ENCODE measurements at places on chromosomes 6 and 20. TPM values are rescaled to one million over a fixed set of nuclear protein-coding genes. Genes with fewer than 3 reads are reported as not detected.

- no peak for DNase-seq
Measured at GRCh38 chr6:156851454-156851921, 74.3 kb downstream of the ARID1B start.

GRCh38 chr20:24838546-24839535 lies 110.2 kb upstream of the CST7 start:
- DNase-seq: no peak

OR12D3 gene
- total RNA-seq: not detected

HNF4A gene
- not detected for total RNA-seq

- DNase-seq: no peak
Measured at GRCh38 chr6:95784019-95784418, 206.7 kb downstream of the MANEA start.

DNA sequence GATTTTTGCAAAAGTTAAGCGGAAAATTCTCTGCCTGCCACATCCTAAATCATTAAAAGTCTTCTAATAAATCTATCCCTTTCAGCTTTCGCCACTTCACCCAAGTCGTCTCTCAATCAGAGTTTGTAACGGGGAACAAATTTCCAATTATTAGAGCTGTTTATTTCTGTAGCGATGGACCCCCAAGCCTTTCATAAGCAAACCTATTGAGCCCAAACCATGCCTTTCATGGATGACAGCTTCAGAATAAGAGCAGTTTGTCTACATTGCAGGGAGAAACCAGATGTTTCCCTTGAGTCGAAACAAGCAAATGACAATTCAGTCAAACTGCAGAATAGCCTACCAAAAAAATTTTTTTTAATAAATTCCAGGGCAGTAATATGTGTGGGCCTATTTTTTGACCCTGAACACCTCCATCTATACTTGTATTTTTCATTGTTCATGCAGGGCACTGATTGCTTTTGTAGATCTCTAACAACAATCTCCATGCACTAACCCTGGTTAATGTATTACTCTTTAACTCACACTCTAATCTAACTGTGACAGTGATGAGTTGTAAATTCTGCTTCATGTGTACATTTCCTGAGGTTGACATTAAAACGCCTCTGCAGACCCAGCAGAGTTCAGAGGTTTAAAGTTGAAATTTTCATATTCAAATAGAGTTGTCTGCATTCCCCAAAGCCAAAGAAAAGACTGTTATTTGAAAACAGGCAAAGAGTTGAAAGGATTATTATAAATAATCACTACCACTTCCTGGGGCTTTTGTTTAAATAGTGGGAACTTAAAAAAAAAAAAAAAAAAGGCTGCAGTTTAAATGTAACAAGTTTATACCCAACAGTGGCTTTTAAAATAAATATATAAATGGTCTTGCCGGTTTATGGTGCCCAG lies 64.5 kb downstream of the ATP9A start:
- no peak for DNase-seq

CALHM6 gene
- 2.3 TPM for total RNA-seq

GRCh38 chr20:61419501-61419900 lies 167.4 kb downstream of the CDH4 start:
- no peak for DNase-seq

RNF144B gene
- 20.0 TPM for total RNA-seq

Measured in left cardiac atrium (tissue), 4 donors.